Activated CD8-positive, alpha-beta memory T cell treated with anti-CD3 and anti-CD28 coated beads for 1 hour (primary cell): ENCODE measurements at places on chromosomes 12 and 14.

DNA sequence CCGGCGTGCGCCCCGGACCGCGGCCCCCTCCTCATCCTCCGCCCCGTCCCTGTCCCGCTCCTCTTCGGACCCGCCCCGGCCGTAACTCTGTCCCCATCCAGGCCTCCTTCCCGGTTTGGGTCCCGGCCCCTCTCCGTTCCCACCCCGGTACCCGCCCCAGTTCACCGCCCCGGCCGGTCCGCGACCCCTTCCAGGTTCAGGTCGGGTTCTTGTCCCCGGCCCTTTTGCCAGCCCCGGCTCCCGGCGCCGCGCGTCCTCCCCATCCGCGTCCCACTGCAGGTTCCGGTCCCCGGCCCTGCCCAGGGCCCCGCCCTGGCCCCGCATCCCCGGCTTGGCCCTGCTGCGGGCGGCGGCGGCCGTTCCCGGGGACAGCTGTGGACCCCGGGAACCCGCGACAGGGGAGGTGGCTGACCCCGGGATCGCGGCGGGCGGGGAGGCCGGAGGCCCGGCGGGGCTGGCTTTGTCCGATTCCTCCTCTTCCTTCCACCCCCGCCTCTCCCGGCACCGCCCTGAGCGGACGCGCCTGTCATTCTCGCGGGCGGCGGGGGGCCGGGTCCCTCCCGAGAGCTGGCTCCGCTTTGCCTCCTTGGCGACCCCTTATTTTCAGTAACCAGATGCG lies 601 bp downstream of the KLC1 start:
- no peak for DNase-seq

DNA sequence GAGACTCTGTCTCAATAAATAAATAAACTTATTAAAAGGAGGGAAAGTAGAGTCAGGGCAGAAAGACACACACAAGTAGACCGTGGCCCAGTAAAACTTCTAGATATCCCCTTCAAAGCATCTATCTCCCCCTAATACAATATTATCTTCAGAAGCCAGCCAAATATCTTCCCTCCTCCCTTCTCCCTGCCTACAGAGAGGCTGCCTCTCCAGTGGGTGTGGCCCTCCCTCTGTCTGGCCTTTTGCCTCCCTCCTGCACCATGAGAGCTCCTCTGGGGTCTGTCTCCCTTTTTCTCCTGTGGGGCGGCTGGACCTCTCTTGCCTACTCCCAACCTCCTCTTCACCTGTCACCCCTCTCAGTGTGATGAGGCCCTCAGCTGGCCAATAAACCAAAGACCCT lies 139.2 kb downstream of the EGLN3 start:
- no peak for DNase-seq

DNA sequence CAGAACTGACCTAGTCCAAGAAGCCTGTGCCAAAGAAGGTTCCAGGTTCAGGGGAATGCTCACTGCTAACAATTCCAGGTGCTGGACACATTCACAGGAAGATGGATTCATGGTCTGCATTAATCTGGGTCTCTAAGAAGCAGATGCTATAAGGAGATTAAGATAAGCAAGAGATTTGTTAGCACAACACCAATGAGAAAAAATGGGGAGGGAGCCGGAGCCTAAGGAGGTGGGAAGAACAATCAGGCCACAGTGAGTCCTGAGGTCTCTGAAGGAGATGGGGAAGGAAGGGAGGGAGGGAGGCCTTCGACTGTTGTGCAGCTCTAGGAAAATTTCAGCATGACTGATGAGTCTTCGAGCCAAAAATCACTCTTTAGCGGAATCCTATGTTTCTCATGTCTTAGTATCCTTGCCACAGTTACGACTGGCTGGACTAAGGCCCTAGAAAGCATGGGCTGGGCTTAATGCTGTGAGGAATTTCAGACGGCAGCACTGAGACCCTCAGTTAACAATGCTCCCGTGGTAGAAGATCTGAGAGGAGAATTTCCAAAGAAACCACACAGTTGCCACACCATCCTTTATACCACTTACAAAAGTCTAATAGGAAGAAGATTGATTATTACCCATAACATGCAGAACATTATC lies 31.5 kb upstream of the PTGDR start:
- no peak for DNase-seq

GRCh38 chr12:60872219-60872618 lies 1276.4 kb downstream of the SLC16A7 start:
- no peak for DNase-seq

GRCh38 chr14:55238019-55238680 lies 33.1 kb upstream of the FBXO34 start:
- DNase-seq = no peak

- no peak for DNase-seq
Observed at GRCh38 chr12:4213471-4213870, 60.1 kb upstream of the CCND2 start.

DNA sequence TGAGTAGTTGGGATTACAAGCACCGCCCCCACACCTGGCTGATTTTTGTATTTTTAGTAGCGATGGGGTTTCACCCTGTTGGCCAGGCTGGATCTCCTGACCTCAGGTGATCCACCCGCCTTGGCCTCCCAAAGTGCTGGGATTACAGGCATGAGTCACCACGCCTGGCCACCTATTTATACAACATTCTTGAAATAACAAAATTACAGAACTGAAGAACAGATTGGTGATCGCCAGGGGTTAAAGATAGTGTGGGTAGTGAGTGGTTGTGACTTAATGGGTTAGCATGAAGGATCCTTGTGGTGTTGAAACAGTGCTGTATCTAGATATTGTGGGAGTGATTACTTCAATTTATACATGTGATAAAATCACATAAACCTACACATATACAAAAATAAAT lies 7.4 kb downstream of the GLIPR1L1 start:
- no peak for DNase-seq

GRCh38 chr12:31249356-31249755 lies 76.6 kb downstream of the SINHCAF start:
- DNase-seq = no peak

GRCh38 chr12:103773109-103773910 lies 67.7 kb downstream of the NT5DC3 start:
- no peak for DNase-seq

DNA sequence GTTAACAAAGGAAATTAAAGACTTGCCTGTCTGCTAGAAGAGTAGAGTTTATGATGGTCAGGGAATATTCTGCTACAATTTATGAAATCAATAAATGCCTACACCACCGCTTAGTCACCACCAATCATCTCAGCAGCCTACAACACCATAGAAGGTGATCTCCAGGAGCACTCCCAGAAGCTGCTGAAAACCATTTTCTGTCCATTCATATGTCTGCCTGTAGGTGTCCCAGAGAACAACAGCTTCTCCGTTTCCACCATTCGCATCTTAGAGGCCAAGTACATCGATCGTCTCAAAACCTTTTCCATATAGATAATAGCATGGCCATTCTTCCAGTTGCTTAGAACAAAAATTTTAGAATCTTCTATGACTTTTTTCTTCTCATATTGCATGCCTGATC lies 303.4 kb downstream of the KCNC2 start:
- DNase-seq = no peak

- no peak for DNase-seq
Observed at GRCh38 chr14:103846543-103847450, 578 bp downstream of the PPP1R13B start.

DNA sequence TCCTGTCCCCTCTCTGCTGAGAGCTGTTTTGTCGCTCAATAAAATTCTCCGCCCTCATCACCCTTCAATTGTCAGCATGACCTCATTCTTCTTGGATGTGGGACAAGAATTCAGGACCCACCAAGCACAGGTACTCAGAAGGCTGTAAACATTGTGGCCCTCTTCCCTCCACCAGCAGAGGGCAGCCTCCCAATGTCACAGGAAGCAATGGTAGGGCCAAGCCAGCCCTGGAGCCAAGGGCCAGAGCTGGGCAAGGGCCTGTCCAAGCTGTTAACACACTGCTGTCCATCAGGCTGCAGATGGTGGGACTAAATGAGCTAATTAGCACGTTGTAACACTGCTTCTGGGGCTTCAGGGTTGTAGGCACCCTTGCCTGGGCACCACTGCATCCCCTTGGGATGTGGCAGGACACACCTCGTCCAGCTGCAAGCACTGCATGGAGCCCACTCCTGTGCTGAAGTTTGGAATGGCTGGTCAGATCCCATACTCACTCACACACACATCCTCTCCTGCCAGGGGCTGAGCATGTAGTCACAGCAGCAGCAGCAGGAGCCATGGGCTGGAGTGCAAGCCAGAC lies 62.7 kb upstream of the HECTD1 start:
- no peak for DNase-seq

DNA sequence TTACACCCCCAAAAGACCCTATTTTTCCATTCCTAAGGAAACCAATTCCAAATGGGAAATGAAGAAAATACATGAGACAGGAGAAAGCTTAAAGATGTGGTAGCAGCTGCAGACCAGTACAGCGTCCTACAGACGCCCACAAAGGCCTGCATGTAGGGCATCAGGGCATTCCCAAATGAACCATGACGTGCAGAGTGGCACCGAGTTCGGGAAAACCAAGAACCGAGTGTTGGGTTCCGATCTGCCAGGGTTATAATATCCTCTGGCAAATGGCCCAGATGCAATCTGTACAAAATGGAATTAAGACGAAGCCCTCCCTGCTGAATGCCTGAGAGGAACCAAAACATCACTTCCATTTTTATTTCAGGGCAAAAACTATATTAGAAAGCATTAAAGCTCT lies 34.4 kb upstream of the SELPLG start:
- DNase-seq = no peak

DNA sequence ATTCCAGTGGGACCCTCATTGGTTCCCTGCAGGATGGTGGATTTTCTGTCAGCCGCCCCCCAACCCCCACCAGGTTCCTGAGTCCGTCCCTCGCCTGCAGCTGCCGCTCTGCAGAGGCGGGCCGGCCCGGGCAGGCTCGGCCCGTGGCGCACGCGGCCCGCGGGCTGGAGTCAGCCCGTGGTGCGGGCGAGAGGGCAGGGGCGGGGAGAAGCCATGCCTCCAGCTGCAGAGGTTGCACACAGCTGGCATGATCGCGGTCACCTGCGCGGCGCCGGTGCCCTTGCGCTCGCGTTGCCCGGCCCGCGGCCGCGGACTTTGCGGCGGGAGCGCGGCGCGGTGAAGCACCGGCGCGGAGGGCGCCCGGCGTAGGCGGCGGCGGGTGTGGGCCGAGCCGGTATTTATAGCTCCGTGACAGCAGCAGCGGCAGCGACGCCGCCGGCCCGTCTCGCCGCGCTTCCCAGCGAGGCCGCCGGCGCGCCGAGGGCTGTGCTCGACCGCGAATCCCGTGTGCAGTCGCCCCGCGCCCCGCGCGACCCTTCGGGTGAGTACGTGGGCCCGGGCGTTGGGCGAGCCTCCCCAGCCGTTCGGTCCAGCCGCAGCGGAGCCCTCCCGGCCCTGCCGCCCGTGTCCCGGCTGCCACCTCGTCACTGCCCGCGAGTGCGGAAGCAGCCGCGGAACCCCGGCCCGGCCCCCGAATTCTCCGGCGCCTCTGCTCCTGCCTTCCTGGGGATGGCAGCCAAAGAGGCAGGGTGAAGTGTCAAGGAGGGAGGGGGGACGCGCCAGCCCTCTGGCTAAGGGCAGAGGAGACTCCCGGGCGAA lies at the start of gene TMEM117:
TSS of gene TMEM117 (plus strand) at position 426 of the 819 bp plus-strand sequence.
- peak; percentile 42 for DNase-seq

- no peak for DNase-seq
Observed at GRCh38 chr14:101781240-101782061, 19.9 kb downstream of the PPP2R5C start.

- DNase-seq = no peak
Observed at GRCh38 chr12:132554845-132555630, 55.3 kb downstream of the LRCOL1 start.

DNA sequence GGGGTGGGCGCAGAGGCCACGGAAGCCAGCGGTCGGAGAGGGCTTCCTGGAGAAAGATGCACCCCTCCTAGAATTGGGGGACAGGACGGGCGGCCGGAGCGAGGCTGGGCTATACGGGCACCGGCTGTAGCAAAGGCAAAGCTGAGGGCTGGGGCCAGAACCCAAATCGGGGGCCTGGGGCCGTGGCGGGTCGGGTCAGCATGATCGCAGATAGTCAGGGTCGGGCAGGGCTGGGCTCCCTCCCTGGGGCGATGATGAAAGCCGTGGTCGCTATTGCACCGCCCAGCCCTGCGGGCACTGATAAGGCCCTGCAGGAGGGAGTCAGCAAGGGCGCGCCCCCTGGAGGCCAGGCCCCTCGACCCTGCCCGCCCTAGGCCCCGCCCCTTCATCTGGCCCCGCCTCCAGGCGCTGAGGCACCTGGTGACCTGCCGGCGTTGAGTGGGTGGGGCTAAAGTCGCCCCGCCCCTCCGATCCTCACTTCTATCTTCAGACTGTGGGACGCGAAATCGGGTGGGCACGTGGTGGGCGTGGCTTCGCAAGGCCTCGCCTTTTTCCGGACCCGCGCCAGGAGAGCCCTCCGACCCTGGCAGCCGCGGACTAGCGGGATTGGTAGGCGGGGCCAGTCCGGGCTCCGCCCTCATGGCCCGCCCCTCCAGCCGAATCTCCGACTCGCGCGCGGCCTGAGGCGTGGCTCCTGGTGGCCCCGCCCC lies 419 bp upstream of the SH2B3 start:
- peak; percentile 99 for DNase-seq

DNA sequence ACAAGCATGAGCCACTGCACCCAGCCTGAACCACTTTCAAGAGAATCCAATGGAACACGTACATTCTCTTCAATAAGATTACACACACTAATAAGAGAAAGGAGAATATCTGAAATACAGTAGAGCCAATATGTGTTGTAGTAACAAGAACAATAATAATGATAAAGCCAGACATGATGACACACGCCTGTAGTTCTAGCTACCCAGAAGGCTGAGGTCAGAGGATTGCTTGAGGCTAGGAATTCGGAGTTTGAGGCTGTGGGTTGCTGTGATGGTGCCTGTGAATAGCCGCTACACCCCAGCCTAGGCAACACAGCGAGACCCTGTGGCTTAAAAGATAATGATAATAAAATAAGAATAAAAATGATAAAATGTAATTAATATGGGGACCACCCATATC lies 15.6 kb downstream of the APOBEC1 start:
- no peak for DNase-seq

GRCh38 chr12:92408072-92408900 lies 262.6 kb upstream of the BTG1 start:
- no peak for DNase-seq

GRCh38 chr14:56131004-56131864 lies 13.0 kb downstream of the PELI2 start:
- DNase-seq = no peak

DNA sequence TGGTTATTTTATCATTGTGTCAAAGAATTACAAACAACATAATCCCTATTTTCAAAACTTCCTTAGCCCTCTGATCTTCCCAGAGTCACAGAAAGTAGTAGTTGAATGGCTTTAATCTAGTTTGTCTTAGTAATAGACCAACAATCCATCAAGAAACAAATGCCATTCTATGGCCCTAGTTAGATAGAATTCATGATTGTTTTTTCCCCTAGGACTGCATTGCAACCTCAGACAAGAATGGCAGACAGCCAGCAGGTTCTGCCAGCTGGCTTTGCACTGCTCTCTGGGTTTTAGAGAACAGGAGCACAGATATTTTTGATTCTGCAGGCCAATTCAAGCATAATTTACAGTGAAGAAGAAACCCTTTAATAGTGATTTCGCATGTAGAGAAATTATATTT lies 33.8 kb downstream of the SYT1 start:
- no peak for DNase-seq

- no peak for DNase-seq
Observed at GRCh38 chr14:102826751-102827675, 49.8 kb downstream of the TRAF3 start.
